ENCODE measurements at places on chromosomes 11 and 22.

- no peak for DNase-seq
Measured at GRCh38 chr11:77557553-77557952, 32.2 kb upstream of the AQP11 start.

DNA sequence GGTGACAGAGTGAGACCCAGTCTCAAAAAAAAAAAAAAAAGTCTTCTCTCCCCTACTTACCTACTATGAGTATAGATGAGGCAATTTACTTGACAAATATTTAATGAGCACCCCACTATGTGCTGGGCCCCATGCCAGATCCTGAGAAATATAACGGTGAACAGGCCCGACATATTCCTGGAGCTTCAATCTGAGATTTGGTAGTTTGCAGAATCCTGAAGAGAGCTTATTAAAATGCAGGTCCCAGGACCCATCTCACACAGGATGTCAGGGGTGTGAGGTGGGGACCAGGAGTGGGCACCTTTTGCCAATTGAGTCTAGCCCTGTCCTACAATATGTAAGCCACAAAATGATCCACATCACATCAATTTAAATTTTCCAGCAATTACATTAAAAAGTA, 44.0 kb downstream of the KCNJ4 start:
- DNase-seq = no peak

DNA sequence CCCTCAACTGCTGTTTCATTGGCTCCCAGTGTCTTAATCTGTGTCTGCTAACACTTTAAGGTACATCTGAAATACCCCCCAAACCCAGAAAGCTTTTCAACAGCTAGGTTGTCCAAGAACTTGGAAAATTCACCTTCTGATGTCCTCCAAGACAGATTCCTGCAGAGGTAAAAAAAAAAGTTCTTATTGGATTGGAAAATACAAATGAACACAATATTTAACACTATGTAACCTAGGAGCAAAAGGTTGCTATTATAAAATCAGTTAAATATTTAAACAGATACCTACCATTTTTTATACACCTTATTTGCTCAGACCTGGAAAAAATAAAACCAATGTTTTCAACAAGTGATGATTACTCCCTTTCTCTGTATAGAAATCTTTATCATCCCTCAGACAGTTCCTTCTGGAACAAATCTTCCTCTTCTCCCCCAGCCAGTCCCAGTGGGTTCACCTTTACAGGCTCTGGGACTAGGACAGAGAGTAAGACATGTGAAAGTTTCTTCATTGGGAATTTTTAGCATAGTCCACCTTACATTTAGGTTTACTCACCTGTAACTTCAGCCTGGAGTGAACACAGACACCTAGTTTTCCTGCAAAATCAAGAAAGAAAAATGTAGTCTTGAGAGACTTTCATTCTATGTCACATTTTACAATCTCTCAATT, 13.3 kb upstream of the WDR74 start:
- no peak for DNase-seq

GRCh38 chr11:102799681-102800340, 1.9 kb upstream of the MMP1 start:
- DNase-seq = no peak

GRCh38 chr11:36354221-36355003, 58.3 kb downstream of the PRR5L start:
- DNase-seq = no peak

GRCh38 chr11:9003573-9004182, at the start of gene NRIP3:
TSS of gene NRIP3 (minus strand) at chr11:9004001. CDS start at chr11:9003935, 66 bp downstream.
- peak; percentile 14 for DNase-seq

DNA sequence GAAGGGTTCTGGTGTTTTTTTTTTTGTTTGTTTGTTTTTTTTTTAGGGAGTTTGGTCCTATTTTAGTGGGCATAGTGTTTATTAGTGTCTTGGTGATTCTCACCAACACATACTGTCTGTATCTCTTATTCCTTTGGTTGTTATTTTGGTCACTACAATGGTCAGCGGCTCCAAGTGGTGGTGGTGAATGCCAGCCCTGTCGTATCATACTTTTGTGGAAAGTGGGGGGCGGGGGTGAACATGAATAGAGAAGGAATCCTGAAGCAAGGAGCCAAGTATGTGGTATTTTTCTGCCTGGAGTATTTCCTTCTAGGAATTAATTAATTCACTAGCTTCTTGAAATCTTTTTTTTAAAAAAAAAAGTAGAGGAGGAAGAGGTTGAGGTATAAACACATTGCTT, 79.6 kb downstream of the GRK3 start:
- DNase-seq = no peak

DNA sequence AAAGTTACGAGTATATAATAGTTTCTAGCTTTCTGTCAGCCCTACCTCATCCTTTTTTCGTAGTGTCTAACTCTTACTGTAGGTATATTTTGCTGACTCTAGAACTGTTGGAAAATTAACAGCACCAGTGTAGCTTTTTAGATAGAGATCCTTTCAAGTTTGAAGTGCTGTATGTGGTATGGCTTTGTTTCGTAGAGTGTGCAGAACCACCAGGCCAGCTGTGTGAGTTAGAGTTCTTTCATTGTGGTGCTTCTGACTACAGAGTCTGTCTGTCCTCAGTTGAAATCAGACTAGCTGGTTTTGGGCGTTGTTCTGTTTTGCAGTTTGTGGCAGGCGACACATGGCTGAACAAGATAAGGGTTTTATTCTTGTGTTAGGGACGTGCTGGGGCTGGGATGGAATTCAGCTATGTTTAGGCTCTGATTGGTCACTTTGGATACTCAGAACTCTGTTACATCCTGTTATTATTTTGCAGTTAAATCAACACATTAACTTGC, 3.2 kb downstream of the ARHGEF12 start:
- DNase-seq = no peak

GRCh38 chr11:92340839-92341238, 116.2 kb downstream of the FAT3 start:
- DNase-seq = peak; percentile 1

- no peak for DNase-seq
Measured at GRCh38 chr11:44351006-44351660, 41.2 kb upstream of the ALX4 start.

DNA sequence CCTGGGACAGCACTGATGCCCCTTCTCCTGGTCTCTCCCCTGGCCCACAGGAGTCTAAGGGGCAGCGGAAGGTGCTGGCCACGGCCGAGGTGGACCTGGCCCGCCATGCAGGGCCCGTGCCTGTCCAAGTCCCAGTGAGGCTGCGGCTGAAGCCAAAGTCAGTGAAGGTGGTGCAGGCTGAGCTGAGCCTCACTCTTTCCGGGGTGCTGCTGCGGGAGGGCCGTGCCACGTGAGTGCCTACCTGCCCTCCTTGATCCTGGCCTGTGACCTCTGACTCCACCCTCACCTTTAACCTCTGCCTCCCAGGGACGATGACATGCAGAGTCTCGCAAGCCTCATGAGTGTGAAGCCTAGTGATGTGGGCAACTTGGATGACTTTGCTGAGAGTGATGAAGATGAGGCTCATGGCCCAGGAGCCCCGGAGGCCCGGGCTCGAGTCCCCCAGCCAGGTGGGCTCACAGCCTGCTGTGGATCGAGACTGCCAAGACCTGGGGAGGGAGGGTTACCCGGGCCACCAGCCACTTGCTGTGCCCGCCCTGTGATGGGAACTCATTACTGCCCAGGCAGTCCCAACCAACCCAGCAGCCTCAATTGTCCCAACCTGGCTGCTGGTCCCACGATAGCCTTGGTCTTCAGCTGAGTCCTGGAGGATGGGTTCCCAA, 4.3 kb downstream of the EHBP1L1 start:
- no peak for DNase-seq

DNA sequence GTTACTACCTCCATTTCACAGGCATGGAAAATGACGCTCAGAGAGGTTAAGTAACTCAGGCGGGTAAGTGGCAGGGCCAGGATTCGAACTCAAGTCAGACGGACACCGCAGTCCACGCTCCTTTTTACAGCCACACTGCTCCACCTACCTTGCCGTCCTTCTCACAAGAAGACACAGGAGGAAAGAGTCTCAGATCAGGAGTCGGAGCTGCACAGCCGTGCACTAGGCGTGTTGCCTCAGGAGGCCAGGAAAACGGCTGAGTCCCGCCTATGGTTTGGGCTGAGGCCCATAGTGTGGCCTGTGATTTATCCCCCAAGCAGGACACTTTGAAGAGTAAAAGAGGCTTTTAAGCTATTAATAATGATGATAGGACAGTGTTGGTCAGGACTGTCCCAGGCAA, 44.7 kb upstream of the CD5 start:
- no peak for DNase-seq

GRCh38 chr22:45838305-45838887, 138.6 kb downstream of the WNT7B start:
- DNase-seq = no peak

GRCh38 chr11:57597916-57598830, 688 bp downstream of the SERPING1 start:
- DNase-seq = no peak

GRCh38 chr11:117691516-117691915, 105.5 kb downstream of the DSCAML1 start:
- no peak for DNase-seq

DNA sequence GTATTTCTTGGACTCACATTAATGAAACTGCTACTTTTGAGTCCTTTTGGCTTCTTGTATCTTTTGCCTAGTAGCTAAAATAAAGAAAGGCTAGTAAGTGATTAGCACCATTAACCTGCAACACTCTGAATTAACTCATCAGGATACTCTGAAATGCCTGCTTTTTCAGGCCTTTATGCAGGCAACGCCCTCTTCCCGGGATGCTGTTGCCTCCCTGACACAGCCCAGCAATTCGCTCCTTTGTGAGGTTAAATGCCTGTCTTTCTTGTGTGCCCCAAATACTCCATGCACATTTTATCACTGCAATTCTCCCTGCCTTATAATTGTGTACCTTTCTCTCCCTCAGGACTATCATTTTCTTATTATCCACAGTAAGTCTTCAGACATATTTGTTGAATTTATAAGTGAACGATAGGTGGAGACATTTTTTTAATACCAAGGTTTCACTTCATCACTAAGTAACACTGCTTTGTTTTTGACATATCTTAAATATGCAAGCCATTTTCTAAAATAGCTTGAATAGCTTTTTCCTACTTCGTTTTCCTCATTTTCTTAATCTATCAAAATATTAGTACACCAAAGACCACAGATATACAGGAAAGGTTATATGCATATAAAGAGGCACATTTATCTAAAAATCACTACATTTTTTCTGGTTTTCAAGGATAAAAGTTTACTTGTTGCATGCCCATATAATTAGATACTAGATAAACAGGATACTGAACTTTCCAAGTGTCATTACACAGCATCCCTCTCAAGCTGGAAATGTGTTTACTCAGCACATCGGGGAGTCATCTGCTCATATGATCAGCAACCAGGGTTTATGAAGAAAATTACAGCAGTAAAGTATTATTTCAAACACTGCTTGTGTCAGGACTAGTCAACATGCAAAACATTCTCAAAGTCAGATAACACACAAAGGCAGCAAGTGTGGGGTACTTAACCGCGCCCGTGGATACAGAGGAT, 48.5 kb upstream of the DDI1 start:
- no peak for DNase-seq

GRCh38 chr22:36365020-36365411, 22.8 kb downstream of the MYH9 start:
- no peak for DNase-seq

DNA sequence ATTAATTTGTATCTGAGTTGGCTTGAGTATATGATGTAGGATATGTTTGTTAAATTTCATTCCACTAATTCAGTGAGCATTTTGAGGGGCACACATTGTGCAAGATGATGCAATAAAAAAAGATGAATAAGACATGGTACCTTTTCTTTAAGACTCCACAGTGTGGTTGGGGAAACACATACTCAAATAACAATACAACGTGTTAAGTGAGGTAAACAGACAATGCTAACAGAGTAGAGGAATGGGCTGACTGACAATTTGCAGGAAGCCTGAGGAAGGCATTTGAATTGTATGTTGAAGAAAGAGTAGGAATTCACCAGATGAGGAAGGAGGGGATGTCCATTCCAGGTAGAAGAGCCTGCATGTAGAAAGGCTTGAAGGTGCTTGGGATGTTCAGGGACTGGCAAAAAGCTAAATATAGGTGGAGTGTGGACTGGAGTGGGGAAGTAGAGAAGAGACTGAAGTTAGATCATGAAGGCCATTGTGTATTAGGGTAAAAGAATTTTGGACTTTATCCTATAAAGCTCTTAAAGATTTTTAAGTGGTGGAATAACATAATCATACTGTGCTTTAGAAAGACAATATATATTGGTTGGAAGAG, 6.8 kb downstream of the RNF169 start:
- DNase-seq = no peak

DNA sequence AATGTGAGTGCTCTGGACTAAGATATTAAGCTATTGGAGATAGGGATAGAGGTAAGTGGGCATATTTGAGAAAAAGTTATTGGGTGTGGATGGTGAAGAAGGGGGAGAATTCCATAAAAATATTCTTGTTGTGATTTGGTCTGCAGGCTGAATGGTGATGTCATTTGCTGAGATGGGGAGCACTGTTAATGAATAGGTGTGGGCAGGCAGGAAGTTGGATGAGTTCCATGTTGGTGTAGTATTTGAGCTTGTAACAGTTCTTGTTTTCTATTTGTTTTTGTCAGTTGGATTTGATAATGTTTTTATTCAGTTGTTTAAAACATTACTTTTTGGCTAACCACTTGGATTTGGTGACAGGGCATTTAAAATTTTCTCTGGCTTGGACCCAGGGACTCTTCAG, 168.8 kb downstream of the C11orf87 start:
- DNase-seq = no peak

GRCh38 chr11:60926500-60926899, 2.2 kb downstream of the TMEM132A start:
- DNase-seq = no peak

DNA sequence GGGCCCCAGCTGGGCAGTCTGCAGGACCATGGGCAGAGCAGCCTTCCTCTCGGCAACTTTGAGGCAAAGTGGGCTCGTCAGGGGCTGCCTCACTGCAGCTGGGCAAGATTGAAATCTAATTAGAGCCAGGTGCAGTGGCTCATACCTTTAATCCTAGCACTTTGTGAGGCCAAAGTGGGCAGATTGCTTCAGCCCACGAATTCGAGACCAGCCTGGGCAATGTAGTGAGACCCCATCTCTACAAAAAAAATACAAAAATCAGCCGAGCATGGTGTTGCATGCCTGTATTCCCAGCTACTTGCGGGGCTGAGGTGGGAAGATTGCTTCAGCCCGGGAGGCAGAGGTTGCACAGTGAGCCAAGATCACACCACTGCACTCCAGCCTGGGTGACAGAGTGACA, 34.2 kb downstream of the ARHGAP8 start:
- DNase-seq = no peak

DNA sequence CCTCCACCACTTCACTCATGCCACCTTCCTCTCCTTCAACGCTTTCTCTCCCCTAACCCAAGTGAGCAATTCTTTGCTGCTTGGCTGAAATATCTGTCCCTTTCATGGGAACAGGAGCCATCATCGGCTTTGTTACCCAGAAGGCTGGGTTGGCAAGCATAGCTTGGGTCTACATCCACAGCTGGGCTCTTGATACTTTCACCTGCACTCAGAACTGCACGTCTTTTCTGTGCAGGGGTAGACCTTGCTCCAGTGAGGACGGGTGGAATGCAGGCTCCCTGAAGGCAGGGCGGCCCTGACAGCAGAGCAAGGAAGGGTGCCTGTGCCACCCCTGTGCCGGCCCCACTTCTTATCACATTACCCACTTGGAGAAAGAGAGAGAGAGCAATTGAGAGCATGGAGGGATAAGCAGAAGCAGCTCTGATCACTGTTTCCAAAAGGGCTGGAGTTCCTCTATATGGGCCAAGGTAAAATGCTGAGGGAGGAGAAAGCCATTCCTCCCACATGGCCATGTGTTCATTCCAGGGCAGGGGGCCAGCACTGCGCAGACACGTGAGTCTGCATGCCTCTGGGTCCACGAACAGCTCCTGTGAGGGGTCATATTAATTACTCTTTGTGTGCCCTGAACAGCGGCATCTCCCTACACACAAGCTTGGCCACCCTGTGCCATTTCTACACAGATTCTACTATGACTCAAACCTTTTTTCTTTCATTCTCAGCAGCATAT, 181.8 kb downstream of the BUD13 start:
- no peak for DNase-seq
